ENCODE measurements at places on chromosomes 12 and 14.

- DNase-seq = no peak
Measured at GRCh38 chr12:32603858-32604257, 75.2 kb upstream of the DNM1L start.

DNA sequence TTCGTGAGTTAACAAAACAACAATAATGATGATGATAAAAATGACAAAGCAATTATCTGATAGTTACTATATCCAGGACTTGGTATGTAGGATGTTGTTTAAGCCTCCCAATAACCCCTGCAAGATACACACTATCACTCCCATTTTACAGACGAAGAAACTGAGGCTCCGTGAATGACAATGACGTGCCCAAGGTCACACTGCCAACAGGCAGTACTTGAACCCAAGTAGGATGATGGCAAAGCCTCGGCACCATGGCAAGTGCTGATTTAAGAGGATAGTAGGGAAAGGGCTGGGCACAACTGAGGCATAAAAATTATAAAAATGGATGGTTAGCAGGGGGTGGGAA lies 226.8 kb upstream of the LHX5 start:
- DNase-seq = no peak

- DNase-seq = no peak
Measured at GRCh38 chr14:59301354-59301753, 112.9 kb downstream of the DAAM1 start.

DNA sequence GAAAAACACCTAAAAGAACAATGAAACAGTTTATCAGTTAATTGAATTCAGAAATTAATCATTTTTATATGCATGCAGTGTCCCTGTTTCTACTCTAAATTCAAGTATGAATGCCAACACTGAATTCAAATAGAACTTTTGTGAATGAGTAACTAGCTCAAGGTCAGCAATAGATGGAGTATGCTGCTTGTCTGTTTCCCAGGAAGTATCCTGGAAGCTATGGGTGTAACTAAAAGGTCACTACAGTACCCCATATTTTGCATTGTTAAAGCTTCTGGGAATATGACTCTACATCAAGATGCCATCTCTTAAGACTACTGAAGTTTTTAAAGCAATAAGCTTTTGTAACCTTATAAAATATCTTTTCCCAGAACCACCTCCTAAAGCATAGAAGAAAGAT lies 681.4 kb upstream of the FBXO33 start:
- DNase-seq = no peak

DNA sequence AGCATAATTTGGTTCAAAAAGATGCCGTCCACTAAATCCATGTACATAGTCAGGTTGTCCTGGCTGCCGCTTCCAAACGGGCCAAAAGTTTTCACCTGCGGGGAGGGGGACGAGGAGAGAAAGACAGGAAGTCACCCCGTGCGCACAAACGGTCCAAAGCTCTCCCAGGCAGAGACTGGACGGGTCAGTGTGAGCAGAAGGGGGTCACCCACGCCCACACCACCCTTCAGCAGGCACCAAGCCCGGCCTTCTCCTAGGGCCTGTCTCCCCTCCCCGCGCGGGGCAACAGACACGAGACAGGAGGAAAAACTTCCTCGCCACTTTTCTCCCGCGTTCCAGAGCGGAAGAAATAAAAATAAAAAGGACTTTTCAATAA lies 888 bp downstream of the CCDC88C start:
- DNase-seq = no peak

DNA sequence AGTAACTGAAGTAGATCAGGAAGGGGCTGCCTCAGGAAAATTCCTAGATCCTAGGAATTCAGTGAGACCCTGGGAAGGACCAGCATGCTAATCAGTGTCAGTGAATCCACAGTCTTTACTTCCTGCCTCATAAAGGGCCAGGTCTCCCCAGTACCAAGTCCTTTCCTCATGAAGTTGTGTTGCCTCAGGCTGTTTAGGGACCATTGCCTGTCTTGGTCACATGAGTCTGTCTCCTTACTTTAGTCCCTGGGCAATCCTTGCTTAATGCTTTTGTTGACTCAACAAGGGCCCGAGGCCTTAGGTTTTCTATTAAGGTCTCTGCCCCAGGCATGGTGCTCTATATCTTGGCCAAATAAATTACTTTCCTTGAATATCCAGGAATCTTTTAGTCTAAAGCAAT lies 16.1 kb upstream of the ATF1 start:
- no peak for DNase-seq

GRCh38 chr12:108691998-108692808 lies 39.1 kb downstream of the CORO1C start:
- DNase-seq = no peak

GRCh38 chr14:32654106-32654505 lies 284.6 kb upstream of the NPAS3 start:
- no peak for DNase-seq

All from activated CD8-positive, alpha-beta memory T cell treated with anti-CD3 and anti-CD28 coated beads for 4 hours (primary cell).